Esophagus mucosa (tissue), 1 donor: ENCODE measurements at places on chromosomes 7 and 10.

DNA sequence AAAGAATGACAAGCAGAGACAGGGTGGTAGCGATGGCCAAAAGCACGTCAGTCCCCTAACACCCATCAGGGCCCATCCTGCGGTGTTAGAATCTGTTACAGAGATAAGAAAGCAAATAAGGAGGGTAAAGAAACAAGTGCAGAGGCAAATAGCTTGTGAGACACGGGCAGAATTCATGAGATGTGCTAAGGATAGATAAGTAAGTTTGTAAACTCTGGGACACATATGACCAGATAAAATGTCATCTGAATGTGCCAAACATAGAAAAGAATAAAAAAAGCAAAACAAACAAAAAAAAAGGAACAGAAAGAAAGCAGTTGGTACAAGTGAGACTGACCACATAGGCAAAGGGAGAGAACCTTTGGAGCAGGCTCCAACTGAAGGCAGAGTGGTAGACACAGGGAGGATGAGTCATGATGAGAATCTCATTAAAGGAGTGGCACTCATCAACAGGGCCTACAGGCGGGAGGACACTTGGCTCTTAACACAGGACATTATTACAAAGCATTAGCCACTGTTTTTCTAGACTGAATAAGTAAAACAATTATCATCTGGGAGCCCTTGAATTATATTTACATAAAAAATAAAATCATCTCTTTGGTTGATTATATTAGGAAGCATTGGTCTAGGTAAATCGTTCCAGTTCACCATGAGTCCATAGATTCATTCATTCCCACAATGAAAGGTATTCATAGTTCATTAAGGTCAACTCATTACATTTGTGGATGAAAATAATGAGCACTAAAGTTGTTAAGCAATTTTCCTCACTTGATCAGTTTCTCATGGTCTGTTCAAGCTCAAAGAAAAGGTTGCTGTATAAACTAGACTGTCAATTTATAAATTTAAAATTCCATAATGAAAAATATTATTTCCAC lies 21.5 kb upstream of the EPHB6 start:
- peak; percentile 63 for ATAC-seq

DNA sequence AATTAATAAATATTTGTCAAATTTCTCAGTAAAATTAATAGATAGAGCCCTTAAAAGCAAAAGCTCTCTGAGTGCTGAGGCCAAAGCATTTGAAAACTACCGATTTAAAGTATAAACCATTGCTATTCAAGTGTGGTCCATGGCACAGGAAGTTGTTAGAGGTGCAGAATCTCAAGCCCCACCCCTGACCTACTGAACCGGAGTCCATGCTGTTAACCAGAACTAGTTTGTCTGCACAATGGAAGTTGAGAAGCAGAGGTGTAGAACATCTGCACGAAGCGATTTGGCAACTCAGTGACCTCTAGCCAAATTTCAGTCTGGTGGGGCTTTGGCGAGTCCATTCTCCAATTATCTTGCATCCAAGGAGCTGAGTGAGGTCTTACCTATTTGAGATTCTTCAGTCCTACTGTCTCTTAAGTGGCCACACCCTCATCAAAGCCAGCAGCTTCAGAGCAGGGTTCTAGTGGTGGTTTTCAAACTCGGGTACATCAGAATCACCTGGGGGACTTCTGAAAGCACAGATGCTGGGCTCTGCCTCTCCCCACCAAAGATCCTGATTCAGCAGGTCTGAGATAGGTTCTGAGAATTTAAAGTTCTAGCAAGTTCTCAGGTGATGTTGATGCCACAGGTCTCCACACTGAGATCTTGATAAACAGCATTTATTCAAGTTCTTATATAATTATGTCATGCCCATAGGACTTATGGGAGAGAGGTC lies 96.8 kb upstream of the SAMD8 start:
- ATAC-seq, result no peak

DNA sequence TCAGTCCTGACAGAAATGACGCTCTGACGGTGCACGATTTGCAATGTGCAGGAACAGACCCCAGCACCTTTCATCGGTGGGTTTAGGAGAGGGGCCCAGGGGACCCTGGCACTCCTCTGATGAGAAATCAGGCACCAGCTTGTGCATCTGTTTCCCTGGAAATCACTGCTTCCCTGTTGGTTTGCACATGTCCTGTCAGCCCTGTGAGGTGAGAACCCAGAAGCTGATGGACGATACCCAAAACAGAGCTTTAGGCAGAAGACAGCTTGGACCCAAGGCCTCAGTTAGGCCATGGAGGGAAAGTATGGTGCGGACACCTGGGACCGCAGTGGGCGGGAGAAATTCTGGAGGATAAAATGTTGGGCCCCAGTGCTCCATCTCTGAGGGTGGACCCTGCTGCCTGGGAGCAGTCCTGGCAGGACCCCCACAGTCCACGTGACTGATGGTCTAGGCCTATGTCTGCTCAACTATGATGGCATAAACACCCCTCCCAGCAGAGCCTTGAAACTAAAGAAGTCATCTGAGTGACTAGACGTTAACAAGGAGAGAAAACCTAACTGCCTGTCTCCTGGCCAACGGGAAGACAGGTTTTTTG lies 242.8 kb downstream of the PTPRN2 start:
- ATAC-seq, result no peak

DNA sequence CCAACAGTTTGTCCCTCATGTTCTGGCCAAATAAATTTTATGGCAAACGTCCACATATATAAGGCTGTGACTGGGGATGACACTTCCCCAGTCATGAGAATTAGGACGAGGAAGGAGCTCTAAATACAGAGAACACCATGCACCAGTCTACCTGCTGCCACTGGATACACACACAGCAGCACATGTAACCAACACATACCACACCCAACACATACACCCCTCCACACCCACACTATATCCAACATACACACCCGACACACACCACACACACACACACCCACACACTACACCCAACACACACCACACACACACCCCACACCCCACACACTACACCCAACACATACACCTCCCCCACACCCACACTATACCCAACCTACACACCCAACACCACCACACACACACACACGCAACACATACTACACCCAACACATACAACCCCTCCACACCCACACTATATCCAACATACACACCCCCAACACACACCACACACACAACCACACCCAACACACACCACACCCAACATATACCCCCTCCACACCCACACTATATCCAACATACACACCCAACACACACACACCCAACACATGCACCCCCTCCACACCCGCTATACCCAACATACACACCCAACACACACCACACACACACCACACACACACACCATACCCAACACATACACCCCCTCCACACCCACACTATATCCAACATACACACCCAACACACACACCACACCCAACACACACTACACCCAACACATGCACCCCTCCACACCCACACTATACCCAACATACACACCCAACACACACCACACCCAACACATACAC lies 74.1 kb downstream of the HIPK2 start:
- ATAC-seq, result no peak

DNA sequence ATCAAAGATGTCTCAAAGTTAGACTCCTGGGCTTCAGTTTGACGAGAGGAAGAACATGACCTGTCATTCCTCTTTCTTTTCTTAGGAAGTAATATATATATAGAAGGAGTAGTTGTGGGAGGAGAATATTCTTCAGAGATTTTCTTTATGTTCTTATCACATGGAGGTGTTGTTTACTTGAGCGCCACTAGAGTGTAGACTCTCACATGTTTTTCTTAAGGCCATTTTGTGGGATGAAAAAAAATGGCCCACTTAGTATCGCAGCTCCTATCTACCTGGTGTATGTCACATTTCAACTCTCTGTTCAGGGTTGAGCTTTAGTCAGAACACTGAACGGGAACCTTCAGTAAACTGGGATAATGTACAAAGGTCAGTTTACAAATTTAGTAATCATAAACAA lies 645.2 kb downstream of the PHTF2 start:
- ATAC-seq, result no peak

DNA sequence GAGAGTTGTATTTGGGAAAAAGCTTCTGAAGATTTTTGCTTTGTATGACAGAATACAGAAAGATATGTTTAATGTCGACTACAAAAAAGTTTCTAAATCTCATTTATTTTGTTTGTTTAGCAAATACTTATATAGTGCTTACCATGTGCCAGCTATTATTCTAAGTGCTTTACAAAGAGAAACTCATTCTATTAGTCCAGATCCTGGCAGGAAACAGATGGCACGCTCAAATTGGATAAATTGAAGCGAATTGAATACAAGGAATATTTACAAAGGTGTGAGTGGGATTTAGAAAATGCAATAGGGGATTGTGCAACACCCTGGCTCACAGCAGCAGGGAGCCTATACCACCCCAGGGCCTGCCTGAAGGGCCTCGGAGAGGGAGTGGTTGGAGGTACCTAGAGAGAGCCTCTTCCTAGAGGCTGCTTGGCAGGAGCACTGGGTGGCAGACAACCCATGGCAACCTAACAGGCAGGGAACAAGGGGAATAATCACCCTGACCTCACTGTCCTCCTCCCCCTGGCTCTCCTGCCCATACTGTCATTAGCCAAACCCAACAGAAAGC lies 27.6 kb upstream of the FAM204A start:
- peak; percentile 17 for ATAC-seq

GRCh38 chr10:97280783-97281182 lies 11.7 kb downstream of the ARHGAP19 start:
- no peak for ATAC-seq

GRCh38 chr7:138982204-138982623 lies 1.0 kb upstream of the KIAA1549 start:
- ATAC-seq, result peak; percentile 21
